ENCODE measurements at places on chromosomes 2 and 18. TPM values are rescaled to one million over a fixed set of nuclear protein-coding genes. Genes with fewer than 3 reads are reported as not detected.

The ZNF521 gene
- total RNA-seq: 78.2 TPM

The BMP10 gene
- total RNA-seq: not detected

The FSIP2 gene
- total RNA-seq: 0.38 TPM

The CABLES1 gene
- total RNA-seq: 22.7 TPM

The C1D gene
- 12.1 TPM for total RNA-seq
